CD8-positive, alpha-beta memory T cell (primary cell): ENCODE measurements at places on chromosomes 2 and 18.

DNA sequence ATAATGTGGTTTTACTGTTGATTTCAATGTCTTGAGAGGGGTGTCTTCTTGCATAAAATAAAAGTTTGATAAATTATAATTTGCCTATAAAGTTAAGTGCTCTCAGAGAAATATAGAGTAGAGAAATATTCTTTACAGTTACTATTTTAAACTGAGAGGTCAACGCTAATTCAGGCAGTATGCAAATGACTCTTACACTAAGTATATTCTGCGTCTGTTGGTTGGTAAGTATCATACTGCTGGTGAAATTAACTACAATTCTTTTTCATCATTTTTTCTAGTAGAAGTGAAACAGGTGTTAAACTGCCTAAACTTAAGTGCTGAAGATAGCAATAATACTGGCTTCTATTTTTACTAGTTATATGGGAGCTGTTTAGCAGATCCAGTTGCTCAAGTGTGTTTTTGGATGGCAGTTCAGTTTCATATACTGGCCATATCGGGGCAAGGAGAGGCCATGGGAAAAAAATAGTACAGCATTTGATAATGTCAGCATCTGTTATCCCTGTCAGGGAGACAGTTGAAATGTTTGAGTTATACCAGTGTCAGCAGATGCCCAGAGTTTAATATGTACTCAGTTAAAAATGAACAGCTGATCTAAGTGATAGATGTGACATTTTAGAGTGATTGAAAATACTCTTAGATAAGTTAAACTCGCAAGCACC is 86.2 kb downstream of the MIB1 start:
- DNase-seq = no peak

GRCh38 chr2:195657634-195658540 is 861 bp downstream of the SLC39A10 start:
- DNase-seq = peak; percentile 53

GRCh38 chr18:45386041-45386655 is 229.1 kb upstream of the SLC14A2 start:
- no peak for DNase-seq

DNA sequence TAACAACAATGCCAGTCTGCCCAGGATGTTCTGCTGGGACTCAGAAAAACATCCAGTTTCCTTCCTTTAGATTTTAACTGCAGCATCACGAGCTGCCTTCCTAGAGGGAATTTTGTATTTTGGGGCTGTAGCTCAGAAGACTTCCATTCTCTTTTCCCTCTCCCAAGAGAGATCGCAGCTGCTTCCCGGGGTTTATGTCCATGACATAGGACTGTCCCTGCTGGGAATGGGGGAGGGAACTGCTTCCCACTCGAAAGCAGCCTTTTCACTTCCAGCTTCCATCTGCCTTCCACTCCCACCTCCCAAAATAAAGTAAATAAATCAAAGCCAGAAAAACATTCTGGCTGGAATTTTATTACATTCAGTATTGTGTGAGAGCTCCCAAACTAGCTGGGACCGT is 52.4 kb downstream of the LIMS1 start:
- no peak for DNase-seq

- no peak for DNase-seq
These were observed 26.6 kb downstream of the CD28 start for GRCh38 chr2:203732953-203733510.

GRCh38 chr2:191155608-191156071 is 4.8 kb upstream of the STAT4 start:
- DNase-seq = peak; percentile 47

GRCh38 chr2:176612036-176612435 is 342.8 kb downstream of the MTX2 start:
- no peak for DNase-seq

DNA sequence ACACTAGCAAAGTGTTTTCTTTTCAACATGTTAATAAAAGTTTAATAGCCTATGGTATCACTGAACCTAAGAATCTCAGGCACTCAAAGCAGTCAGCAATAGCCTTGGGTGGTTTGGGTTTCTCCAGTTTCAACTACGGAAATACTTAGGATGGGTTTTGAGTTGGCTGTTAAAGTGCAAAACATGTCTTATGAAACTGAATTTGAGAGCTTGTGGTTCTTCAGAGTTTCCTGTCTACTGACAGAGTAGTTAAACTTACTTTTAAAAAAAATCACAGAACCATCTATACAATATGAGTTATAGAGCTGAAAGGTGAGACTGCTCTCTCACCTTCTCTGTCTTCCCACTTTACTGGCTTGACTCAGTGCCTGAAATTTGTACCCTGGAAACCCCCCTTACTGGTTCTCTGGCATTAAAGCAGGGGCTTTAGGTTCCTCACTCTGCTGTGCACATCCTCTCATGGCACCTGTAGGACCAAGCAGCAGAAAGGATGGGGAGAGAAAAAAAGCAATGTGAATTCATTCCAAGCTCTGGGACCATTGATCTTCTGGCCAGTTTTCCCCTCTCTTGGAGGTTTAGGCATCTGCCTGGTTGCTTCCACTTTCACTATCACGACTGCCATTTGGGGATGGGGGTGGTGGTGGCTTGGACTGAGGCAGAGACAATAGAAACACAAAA is 18.1 kb downstream of the CCDC141 start:
- peak; percentile 64 for DNase-seq

DNA sequence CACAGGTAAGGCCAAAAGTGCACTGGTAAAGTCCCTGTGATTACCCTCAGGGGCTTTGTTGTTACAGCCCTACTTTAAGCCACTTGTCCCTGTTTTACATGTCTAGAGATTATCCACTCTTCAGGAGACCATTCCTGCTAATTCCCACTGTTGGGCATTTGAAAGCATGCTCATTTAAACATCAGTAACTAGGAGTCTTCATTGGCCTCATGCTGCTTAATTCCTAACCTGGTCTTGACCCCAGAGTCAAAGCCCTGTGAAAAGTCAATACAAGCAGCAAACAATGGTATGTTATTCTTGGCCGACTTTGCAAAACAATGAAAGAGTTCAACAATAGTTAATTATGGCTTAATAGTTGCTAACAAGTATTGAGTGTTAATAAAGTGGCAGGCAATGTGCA is 23.2 kb downstream of the AFF3 start:
- no peak for DNase-seq

DNA sequence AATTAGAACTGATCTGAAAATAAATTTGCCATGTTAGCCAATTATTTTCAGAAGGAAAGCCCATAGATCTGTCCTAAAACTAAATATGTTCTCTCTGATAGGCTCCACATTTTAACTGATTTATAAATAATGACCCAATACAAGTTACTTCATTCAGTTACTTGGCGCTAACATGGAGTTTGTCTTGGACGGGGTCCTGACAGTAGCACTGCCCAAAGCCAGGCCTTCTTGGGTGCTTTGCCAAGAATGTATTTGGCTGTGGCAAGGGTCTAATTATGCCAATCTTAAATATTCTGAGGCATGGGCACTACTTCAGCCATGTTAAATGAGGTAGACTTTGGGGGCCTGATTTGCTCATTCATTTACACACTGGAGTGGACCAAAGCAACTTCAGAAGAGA is 135.0 kb upstream of the PKDCC start:
- DNase-seq = no peak

- no peak for DNase-seq
These were observed 331.2 kb upstream of the MYT1L start for GRCh38 chr2:2662037-2662846.

DNA sequence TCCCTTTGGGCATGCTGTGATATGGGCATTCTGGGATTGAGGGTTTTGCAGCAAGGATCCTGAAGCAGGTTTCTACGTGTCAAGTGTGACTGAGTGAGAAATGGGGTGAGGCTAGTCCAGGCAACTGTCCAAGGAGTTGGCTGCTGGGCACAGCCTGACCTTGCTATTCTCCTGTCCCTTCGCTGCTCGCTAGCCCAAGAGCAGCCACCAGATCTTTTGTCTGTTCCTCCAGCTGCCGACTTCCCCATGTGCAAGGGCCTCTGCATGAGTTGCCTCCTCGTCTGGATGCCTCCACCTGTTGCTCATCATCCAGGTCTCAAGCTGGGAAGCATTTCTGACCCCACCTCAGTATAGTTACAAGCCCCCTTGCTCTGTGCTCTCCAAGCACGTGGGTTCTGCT is 71.1 kb downstream of the DYSF start:
- no peak for DNase-seq

DNA sequence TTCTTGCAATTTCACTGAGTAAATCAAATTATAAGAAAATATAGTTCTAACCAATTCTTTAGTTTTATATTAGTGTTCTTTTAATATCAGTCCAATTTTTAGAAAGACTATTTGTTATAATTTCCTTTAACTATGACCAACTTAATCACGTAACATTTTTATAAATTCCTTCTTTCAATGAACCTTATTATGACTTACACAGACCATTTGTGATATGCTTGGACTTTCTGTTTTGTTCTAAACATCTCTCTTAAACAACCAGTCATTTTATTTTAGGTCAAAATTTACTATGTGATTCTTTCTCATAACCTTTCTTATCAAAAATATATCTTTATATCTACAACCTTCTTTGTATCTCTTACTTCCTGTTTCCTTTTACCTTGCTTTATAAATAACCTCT is 39.5 kb upstream of the DYNAP start:
- no peak for DNase-seq

DNA sequence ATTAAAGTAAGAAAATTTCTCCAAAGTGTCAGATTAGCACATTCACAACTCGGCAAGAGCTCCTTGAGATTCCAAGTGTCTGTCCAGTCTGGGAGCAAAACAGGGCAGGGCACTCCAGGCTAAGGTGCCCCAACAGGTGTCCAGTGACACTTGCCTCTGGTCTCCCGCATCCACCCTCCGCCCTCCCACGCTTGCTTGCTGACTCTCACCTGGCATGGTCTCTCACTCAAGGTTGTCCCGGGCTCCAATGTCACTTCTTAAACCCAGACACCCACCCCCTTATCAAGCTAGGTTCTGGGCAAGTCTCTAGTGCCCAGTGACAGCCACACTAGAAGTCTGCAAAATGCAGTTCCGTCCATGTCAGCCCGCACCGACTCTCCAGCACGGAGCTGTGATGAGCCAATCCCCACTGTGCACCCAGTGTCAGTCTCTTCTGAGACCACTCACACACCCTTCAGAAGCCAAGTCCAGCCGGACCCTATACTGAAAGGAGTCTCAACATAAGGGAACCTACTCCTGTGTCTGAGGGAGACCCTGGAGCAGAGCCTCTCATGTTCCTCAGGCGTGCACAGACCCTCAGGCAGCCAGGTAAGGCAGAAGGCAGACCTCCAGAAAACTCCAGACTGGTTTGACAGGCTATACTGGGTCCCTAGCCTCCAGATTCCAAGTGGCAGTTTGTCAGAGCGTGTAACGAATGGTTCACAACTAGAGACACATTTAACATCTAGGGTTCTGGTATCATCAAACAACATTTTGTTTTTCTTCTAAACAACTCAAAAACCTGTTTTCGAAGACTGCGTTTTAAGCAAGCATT is 45.6 kb downstream of the HDLBP start:
- DNase-seq = no peak

- no peak for DNase-seq
These were observed 92.6 kb upstream of the GALNT5 start for GRCh38 chr2:157164891-157165290.

- DNase-seq = no peak
These were observed 23.8 kb downstream of the SNORC start for GRCh38 chr2:232893834-232894233.

GRCh38 chr2:79716266-79716665 is 203.4 kb downstream of the CTNNA2 start:
- no peak for DNase-seq

- DNase-seq = no peak
These were observed 94.6 kb upstream of the CHAC2 start for GRCh38 chr2:53672881-53673522.

DNA sequence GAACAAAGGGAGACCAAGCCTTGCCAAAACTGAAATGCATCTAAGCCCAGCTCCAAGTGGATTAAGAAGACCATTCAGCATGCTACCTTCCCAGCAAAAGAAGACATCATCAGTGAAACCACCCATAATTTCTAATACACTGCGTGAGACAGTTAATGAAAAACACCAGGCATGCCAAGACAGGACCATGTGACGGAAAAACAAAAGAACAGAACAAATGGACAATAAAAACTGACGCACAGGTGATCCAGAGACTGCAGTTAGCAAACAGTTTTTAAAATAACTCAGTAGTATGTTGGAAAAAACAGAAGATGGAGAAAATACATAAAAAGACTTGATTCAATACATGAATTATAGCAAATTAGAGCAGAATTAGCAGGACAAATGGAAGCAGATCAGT is 15.3 kb downstream of the FAM168B start:
- no peak for DNase-seq

DNA sequence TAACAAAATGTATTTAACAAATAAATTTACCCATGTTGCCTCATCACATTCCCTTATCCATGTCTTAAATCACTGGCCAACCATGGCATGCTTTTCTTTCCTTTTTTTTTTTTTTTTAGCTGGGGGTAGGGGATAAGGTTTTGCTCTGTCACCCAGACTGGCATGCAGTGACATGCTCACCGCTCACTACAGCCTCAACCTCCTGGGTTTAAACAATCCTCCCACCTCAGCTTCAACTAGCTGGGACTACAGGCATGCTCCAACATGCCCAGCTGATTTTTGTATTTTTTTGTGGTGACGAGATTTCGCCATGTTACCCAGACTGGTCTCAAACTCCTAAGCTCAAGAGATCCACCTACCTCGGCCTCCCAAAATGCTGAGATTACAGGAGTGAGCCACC is 266.4 kb downstream of the THSD7B start:
- no peak for DNase-seq

GRCh38 chr2:15158532-15158931 is 402.6 kb downstream of the NBAS start:
- no peak for DNase-seq

GRCh38 chr2:210461401-210461800 is 15.2 kb downstream of the LANCL1 start:
- no peak for DNase-seq

- no peak for DNase-seq
These were observed 78.1 kb upstream of the SPTBN1 start for GRCh38 chr2:54377901-54378493.

DNA sequence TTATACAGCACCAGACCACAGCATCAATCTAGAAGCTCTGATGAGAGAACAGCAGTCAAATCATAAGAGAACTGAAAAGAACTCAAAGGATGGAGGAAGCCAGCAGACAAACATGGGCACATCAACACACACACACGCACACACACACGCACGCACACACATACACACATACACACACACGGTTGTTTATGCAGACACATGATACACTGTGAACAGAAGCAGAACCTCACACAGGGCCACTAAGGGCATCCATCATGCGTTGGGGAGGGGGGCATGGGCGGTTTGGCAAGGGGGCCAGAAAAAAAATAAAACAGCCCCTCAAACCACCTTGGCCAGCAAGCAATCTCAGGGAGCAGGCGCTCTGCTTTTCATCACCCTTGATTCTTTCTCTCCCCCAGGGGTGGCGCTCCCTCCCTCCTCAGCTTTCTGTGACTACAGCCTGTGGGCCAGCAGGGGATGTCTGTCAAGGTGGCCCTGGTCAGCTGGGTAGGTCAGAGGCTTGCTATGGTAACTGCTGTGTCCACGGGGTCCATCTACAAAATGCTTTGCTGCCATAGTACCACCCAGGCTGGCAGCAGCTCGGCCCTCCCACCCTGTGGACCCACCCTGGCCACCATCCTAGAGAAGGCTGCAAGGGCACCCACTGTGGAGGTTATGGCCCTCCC is 318.0 kb downstream of the CELF4 start:
- no peak for DNase-seq
